ENCODE measurements at places on chromosomes 1 and 21.

- DNase-seq, result peak; percentile 53
These were observed 2.2 kb upstream of the BCL9 start for GRCh38 chr1:147539122-147539575.

- DNase-seq, result no peak
These were observed 953 bp downstream of the TRIM46 start for GRCh38 chr1:155174324-155175280.

DNA sequence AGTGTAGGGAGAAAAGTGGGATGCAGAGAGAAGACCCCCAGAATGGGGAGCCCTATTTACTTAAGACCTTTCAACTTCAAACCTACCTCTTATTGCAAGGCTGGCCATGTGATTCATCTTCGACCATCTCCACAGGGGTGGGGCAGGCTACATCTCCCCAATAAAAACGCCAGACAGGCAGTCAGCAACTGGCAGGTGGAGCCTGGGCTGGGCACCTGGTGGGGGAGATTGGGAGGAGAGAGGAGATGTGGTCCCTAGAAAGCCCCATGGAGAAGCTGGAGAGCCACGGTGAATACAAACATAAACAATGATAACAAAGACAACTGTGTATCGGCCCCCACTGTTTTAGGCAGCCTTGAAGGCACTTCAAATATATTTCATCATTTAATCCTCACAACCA is 336.7 kb upstream of the PROX1 start:
- no peak for DNase-seq

GRCh38 chr1:225688345-225688744 is 35.4 kb upstream of the ENAH start:
- DNase-seq, result no peak

DNA sequence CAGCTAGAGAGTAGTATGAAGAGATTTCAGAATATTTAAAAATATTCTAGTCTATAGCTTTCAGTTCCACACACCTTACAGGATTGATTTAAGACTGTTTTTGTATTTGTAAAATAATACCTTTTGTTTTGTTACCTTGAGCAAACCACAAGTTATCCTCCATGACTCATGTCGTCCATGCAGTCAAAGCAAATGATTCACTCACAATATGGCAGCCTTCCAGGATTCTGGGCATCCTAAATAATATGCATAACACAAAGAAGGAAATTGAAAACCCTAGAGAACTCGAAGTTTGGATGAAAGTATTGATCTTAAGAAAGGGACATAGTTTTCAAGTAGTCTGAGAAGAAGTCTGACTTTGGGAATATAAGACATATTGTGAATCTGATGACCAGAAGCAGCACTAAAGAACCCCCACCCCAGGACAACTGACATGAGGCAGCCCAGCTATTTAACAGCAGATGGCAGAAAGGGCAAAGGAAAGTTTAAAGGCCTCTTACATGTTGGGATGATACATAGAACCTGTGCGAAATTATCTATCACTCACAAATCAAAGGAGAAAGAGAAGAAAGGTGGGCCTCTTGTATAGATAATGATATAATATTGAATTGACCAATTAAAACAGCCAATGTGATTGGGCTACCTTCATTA is 857.9 kb downstream of the BRINP3 start:
- DNase-seq, result peak; percentile 5

DNA sequence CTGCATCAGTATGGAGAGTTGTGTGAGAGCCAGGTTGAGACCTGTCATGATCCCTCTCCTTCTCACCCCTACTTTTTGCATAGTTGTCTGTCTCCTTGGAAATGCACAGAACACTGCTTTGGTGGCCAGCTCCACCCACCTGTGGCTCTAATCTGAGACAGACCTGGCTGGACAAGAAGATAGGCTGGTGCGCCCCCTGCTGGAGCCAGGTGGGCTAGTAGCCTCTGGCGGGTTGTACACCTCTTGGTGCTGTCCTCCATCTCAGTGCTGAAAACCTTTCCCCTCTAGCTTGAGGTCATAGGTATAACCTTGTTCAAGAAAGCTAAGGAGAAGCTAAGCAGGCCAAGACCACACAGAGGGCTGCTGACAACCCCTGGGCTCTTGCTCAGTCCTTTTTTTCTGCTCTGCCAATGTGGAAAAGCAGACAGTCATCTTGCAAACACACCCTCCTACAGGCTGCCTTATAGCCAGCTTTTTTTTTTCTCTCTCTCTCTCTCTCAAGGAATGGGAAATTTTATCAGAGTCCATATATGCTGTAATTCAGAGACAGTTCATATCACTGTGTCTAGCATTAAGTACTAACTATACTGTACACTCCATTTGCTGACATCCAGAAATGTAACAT is 58.8 kb upstream of the SPATA6 start:
- no peak for DNase-seq

- no peak for DNase-seq
These were observed 67.5 kb upstream of the VAMP3 start for GRCh38 chr1:7703321-7704213.

GRCh38 chr1:159841749-159842148 is 15.1 kb downstream of the SLAMF8 start:
- no peak for DNase-seq

- no peak for DNase-seq
These were observed 100.6 kb upstream of the RAB4A start for GRCh38 chr1:229170274-229170673.

DNA sequence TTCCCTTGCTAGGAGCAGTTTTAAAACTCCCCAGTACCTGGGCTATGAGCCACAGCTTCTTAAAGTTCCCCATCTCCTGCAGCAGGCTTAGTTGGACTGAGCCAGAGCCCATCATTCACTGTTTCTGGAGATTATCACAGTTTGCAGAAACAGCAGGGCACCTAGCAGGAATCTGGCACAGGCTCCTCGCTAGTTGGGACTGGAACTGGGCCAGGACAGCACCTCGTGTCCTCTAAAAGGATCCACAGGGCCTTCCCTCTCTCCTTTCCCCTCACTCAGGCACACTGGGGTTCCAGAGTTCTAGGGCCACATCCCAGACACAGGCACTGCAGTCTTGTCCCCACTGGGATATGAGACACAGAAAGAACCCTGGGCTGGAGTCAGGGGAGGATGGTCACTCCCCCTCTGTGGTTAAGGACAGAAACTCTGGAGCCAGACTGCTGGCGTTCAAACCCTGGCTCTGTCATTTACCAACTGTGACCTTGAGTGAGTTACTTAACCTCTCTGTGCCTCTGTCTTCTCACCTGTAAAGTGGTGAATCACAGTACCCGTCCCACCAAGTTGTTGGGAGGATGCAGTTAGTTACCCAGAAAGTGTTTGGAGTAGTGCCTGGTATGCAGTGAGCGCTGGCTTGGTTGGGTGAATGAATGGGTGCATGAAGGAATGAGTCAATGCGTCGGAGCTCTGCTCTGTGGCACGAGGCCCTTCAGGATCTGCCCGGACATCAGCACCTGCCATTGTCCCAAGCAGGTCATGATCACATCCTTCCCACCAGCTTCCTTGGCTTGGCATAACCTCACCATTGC is 18.8 kb upstream of the ECE1 start:
- no peak for DNase-seq

DNA sequence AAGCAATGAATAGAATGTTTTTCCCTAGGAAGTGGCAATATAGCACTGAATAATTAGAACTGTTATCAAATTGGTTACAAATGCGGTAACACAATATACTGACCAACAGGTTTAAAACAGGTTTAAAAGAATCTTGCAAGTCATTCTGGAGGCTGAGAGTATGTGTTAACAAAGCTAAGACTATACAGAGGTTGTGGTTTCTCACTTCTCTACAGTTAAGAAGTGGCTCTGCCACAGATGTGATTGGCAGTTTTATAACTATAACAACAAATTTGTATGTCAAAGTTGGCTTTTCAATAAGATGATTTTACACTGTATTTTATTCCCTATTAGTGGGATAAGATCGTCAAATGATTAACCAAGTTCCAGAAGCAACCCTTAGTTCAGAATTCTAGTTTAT is 7.1 kb downstream of the ANGEL2 start:
- DNase-seq, result no peak

DNA sequence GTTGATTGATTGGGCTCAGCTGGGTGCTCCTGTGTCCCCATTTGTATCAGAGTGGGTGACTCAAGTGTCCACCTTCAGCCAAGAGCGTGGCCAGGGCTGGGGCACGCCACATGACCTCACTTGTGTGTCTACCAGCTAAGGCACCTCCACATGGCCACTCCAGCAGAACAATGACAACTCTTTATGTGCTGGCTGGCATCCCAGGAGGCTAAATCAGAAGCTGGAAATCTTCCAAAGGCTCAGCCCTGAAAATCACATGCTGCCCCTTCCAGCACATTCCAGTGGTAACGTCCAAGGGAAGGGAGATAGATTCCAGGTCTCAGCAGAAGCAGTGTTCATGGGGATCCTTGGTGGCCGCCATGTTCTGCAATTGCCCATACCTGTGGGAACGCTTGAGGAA is 585.5 kb downstream of the AJAP1 start:
- no peak for DNase-seq

All from brain pericyte (primary cell).